ENCODE measurements at places on chromosomes 2 and 18.
A peak's percentile ranks its signal among the peaks of the same experiment; 100 is the strongest.

GRCh38 chr2:165953306-165953654, 296 bp downstream of the TTC21B start:
- peak overlapping the region; percentile 67 for H3K4me3 ChIP-seq
- no peaks in the 10 kb centered on the region for H3K36me3 ChIP-seq
- no peaks in the 10 kb centered on the region for H3K27me3 ChIP-seq
- H3K27ac ChIP-seq: peak overlapping the region; percentile 87
- peak; percentile 82 for DNase-seq

GRCh38 chr18:53169346-53169745, 829.3 kb downstream of the DCC start:
- no peaks in the 10 kb centered on the region for H3K36me3 ChIP-seq
- no peak for DNase-seq
- no peak overlapping the region for H3K4me3 ChIP-seq
- no peak overlapping the region for H3K27ac ChIP-seq
- H3K4me1 ChIP-seq: no peaks in the 10 kb centered on the region

DNA sequence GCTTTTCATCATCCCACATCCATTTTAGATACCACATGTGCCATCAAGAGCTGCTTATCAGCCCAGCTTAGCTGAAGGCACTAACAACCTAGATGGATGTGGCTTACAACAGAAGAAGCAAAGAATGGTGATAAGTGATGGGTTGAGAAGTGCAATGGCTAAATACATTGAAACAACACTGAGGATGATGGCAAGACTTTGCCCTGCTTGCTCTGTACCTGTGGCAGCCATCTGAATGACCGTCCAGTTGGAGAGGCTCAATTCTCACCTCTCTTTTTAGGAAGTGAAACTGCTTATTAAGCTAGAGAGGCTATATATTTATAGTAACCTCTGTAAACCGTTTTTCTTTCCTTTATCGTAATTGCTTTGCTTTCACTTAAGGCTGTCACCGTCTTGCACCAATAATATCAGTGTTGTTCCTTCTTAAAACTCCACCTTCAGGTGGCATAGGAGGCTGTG, 5.7 kb downstream of the GPATCH11 start:
- no peak overlapping the region for H3K27ac ChIP-seq
- no peak for DNase-seq
- H3K36me3 ChIP-seq: peaks cover 56% of the 10 kb centered on the region
- peaks cover 8% of the 10 kb centered on the region for H3K4me1 ChIP-seq
- H3K27me3 ChIP-seq: no peaks in the 10 kb centered on the region
- H3K4me3 ChIP-seq: no peak overlapping the region

DNA sequence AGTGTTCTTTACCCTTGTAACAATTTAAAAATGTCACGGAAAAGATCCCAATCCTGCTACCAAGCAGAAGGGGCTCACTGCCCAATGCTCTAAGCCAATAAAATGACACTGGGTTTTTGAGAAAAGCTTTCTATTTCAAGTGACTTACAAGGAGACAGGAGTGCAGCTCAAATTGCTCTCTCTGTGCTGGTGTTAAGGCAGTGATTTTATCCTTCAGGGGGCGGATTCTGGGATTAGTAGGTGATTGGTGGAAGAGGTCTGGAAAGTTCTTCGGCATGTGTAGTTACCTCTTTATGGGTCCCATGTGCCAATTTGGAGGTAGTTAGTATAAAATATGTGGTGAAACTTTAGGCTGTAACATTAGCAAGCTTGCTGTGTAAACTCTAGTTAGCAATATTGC, 27.4 kb upstream of the MCM6 start:
- H3K4me1 ChIP-seq: peaks cover 8% of the 10 kb centered on the region
- no peak overlapping the region for H3K4me3 ChIP-seq
- H3K27me3 ChIP-seq: no peaks in the 10 kb centered on the region
- peaks cover 28% of the 10 kb centered on the region for H3K36me3 ChIP-seq

DNA sequence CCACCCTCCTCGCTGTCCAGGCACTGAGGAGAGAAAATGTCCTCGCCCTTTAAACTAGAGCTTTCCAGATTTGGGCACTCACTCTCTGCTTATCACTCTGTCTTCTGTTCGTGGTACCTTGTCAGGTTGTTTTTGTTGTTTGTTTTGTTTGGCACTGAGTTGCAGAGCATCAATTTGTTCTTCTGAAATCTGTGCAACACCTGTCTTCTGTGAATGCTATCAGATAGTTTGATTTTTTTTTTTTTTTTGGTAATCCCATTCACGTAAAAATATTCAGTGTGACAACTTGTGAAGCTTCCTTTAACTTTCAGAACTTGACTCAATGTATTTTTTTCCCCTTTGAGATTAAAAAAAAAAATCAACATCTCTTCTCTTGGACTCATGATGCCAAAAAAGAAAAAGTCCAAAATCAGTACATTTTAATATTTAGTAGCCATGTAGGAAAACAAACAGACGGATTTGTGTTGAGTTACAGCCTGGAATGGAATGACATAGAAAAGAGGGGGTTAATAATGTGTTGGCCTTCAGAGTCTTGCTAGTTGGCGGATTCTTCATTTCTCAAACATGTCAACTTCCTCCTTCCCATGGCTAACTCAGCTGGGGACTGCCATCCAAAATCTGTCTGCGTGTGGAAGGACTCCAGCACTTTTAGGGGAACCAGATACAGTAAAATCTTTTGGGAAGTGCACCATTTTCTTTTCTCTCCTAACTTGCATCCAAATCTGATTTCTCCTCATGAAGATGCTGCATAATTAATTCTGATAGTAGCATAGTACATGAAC, 1.6 kb downstream of the TMEM178A start:
- H3K27me3 ChIP-seq: peaks cover 65% of the 10 kb centered on the region
- H3K36me3 ChIP-seq: no peaks in the 10 kb centered on the region
- peaks cover 18% of the 10 kb centered on the region for H3K4me1 ChIP-seq
- H3K4me3 ChIP-seq: peak overlapping the region; percentile 62

- peaks cover 9% of the 10 kb centered on the region for H3K4me1 ChIP-seq
- H3K4me3 ChIP-seq: no peak overlapping the region
- DNase-seq: no peak
These were observed 114.6 kb downstream of the ZEB2 start for GRCh38 chr2:144405321-144405720.

GRCh38 chr2:55452879-55453278, 33.2 kb upstream of the CCDC88A start:
- H3K27me3 ChIP-seq: no peaks in the 10 kb centered on the region
- DNase-seq: no peak
- H3K36me3 ChIP-seq: no peaks in the 10 kb centered on the region
- H3K4me3 ChIP-seq: no peak overlapping the region
- H3K4me1 ChIP-seq: no peaks in the 10 kb centered on the region

DNA sequence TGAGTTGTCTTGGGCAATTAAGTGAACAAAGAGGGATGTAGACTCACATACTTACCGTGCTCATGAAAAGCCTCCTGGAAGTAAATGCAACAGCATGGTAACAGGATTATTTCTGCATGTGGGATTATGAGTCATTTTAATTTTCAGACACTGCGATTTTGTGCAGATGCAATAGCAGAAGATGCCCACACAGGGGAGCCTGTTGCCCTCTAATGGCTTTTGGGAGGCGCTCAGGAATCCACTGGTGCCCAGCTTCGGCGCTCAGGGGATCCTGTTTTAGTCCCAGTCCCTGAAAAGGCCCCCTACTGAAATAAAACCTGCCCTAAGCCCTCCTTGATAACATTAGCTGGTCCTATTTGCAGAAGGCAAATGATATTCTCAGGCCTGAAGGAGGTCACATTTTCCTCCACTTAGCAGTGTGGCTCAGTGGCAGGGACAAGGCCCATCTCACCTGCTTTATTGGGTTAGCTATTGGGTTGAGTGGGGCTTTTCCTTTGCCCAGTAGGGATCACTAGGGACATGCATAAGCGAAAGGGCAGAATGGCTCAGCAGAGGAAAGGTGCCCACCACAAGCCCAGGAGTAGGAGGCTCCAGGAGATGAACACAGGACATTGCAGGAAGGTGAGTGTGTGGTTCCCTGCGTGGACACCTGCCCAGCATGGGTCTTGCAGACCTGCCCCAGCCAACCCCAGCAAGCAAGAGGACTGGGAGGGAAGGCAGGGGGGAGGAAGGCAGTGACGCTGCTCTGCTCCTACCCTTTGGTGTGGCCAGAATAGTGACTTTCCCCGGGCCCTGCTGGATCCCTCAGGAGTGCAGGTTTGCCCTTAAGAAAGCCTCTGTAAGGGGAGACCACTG, 26.5 kb upstream of the KCNS3 start:
- no peaks in the 10 kb centered on the region for H3K4me1 ChIP-seq
- H3K27ac ChIP-seq: no peak overlapping the region
- H3K36me3 ChIP-seq: no peaks in the 10 kb centered on the region
- no peak for DNase-seq
- H3K27me3 ChIP-seq: no peaks in the 10 kb centered on the region

DNA sequence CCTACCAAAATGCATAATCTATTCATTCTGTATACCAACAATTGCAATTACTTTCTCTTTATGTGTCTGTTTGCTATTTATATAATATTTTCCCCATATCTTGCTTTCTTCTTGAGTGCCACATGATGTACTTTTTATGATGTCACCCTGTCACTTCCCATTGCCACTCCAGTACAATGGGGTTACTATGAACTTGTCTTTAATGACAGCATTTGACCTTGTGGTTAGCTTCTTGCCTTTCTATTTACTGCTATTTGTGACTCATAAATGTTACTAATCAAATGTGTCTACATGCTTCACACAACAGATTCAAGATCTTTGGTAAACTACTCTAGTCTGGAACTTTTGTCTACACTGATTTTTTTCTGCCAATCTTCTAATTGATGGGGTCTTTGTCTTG, 486.3 kb downstream of the NR4A2 start:
- DNase-seq: no peak
- no peaks in the 10 kb centered on the region for H3K27me3 ChIP-seq
- H3K27ac ChIP-seq: no peak overlapping the region
- H3K4me1 ChIP-seq: no peaks in the 10 kb centered on the region

DNA sequence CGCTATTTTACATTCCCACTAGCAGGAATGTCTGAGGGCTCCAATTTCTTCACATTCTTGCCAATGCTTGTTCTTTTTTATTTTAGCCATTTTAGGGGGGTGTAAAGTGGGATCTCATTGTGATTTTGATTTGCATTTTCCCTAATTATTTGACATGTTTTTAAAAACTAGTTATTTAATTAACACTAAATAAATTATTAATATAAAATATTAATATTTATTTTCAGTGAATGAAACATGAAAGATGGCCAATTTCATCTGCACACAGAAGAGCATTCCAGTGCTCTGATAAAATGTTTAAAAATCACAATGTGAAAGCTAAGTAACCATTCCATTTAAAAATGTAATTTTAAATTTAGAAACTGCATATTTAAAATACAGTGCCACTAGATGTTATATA, 322.2 kb upstream of the ZNF521 start:
- no peaks in the 10 kb centered on the region for H3K27me3 ChIP-seq
- H3K4me3 ChIP-seq: no peak overlapping the region
- DNase-seq: no peak
- no peaks in the 10 kb centered on the region for H3K4me1 ChIP-seq
- H3K36me3 ChIP-seq: no peaks in the 10 kb centered on the region

DNA sequence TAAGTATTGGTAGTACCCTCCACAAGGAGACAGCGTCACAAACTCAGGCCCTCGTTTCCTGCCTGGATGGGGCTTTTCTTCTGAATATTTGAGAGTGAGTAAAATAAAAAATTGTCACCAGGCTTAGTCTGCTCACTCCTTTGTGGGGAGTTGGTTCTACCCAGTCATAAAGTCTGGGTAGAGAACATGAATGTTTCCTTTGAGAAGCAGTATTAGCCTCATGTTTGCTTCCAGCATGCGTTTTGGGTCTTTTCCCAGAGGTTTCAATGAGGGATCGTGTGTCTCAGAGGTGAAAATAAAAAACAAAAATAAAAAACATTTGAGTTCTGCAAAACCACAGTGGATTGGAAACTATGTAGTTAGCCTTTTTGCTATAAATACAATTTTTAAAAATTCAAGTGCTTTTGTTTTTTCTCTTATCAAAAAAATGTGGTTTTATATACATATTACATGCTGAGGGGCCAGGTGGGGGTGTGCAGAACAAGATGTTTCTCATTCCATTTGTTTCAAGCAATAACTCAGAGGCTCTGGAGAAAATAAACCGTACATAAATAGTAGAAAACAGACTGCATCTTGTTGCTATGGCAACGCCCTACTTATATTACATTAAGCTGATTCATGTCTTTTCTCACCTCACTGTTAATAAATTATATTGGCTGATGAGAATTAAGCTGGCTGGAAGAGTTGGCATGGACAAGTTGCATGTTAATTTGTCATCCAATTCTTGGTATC, 225.4 kb upstream of the FBXO11 start:
- no peaks in the 10 kb centered on the region for H3K36me3 ChIP-seq
- DNase-seq: no peak
- H3K4me3 ChIP-seq: no peak overlapping the region
- H3K27me3 ChIP-seq: no peaks in the 10 kb centered on the region
- no peak overlapping the region for H3K27ac ChIP-seq

GRCh38 chr2:48383036-48383435, 146.9 kb upstream of the STON1 start:
- no peak overlapping the region for H3K4me3 ChIP-seq
- H3K27me3 ChIP-seq: no peaks in the 10 kb centered on the region
- no peaks in the 10 kb centered on the region for H3K4me1 ChIP-seq
- peaks cover 4% of the 10 kb centered on the region for H3K36me3 ChIP-seq
- no peak for DNase-seq
- H3K27ac ChIP-seq: no peak overlapping the region

GRCh38 chr18:63689064-63689463, 13.7 kb upstream of the SERPINB11 start:
- no peak overlapping the region for H3K27ac ChIP-seq
- no peaks in the 10 kb centered on the region for H3K27me3 ChIP-seq
- no peaks in the 10 kb centered on the region for H3K4me1 ChIP-seq
- no peak for DNase-seq

GRCh38 chr2:196934672-196935071, 8.2 kb upstream of the PGAP1 start:
- H3K4me1 ChIP-seq: peaks cover 8% of the 10 kb centered on the region
- DNase-seq: no peak
- no peak overlapping the region for H3K27ac ChIP-seq
- no peaks in the 10 kb centered on the region for H3K27me3 ChIP-seq

GRCh38 chr2:27070653-27071276, 689 bp downstream of the OST4 start:
- H3K27me3 ChIP-seq: no peaks in the 10 kb centered on the region
- peaks cover 27% of the 10 kb centered on the region for H3K36me3 ChIP-seq
- H3K4me1 ChIP-seq: peaks cover 46% of the 10 kb centered on the region
- H3K4me3 ChIP-seq: peak overlapping the region; percentile 94

GRCh38 chr18:24068945-24069693, 54.6 kb downstream of the TTC39C start:
- no peak overlapping the region for H3K27ac ChIP-seq
- peaks cover 6% of the 10 kb centered on the region for H3K4me1 ChIP-seq
- DNase-seq: no peak
- H3K36me3 ChIP-seq: peaks cover 21% of the 10 kb centered on the region

GRCh38 chr2:53509831-53510388, 257.7 kb upstream of the CHAC2 start:
- no peaks in the 10 kb centered on the region for H3K36me3 ChIP-seq
- no peak overlapping the region for H3K4me3 ChIP-seq
- no peaks in the 10 kb centered on the region for H3K27me3 ChIP-seq
- H3K4me1 ChIP-seq: no peaks in the 10 kb centered on the region
- H3K27ac ChIP-seq: no peak overlapping the region
- DNase-seq: no peak
